Activated CD4-positive, alpha-beta T cell treated with anti-CD3 and anti-CD28 coated beads, Interleukin-2, amount 10 ng/mL, durations not matched to agents 7 days and 5 days (primary cell): ENCODE measurements at places on chromosomes 1 and 21. TPM values are rescaled to one million over a fixed set of nuclear protein-coding genes. Genes with fewer than 3 reads are reported as not detected.

UBL4B gene
- not detected for total RNA-seq

SLFNL1 gene
- total RNA-seq = 0.25 TPM

RIPPLY3 gene
- total RNA-seq = not detected

WDR64 gene
- 0.22 TPM for total RNA-seq

DEDD gene
- total RNA-seq = 39.8 TPM

KRTAP12-3 gene
- not detected for total RNA-seq

RBM15 gene
- total RNA-seq = 71.2 TPM

PTAFR gene
- 0.56 TPM for total RNA-seq

CD48 gene
- total RNA-seq = 309 TPM

NAV1 gene
- total RNA-seq = 2.7 TPM

KRTAP19-8 gene
- total RNA-seq = not detected

SLC37A1 gene
- total RNA-seq = 20.2 TPM

ATAD3B gene
- total RNA-seq = 34.6 TPM

GBP1 gene
- total RNA-seq = 292 TPM

RORC gene
- 7.5 TPM for total RNA-seq

MCOLN2 gene
- 15.0 TPM for total RNA-seq

SLC9C2 gene
- not detected for total RNA-seq

RGS18 gene
- 0.15 TPM for total RNA-seq

C1orf94 gene
- not detected for total RNA-seq

AHCYL1 gene
- total RNA-seq = 50.9 TPM

GRCh38 chr1:51878308-51878615 is 265 bp downstream of the NRDC start:
- no peak for DNase-seq
- no peak overlapping the region for H3K27ac ChIP-seq
- H3K27me3 ChIP-seq = peaks cover 11% of the 10 kb centered on the region

- H3K4me1 ChIP-seq = peaks cover 3% of the 10 kb centered on the region
Observed at GRCh38 chr1:48048064-48048463, 50.9 kb upstream of the TRABD2B start.

GRCh38 chr1:20271498-20272400 is 18.9 kb upstream of the VWA5B1 start:
- H3K27me3 ChIP-seq = peaks cover 13% of the 10 kb centered on the region
- H3K4me3 ChIP-seq = no peak overlapping the region
- H3K4me1 ChIP-seq = no peaks in the 10 kb centered on the region
- no peak overlapping the region for H3K27ac ChIP-seq
- no peaks in the 10 kb centered on the region for H3K36me3 ChIP-seq

GRCh38 chr21:43303275-43304178 is 123.4 kb downstream of the SIK1 start:
- H3K4me1 ChIP-seq = no peaks in the 10 kb centered on the region
- no peaks in the 10 kb centered on the region for H3K27me3 ChIP-seq
- no peak for DNase-seq

DNA sequence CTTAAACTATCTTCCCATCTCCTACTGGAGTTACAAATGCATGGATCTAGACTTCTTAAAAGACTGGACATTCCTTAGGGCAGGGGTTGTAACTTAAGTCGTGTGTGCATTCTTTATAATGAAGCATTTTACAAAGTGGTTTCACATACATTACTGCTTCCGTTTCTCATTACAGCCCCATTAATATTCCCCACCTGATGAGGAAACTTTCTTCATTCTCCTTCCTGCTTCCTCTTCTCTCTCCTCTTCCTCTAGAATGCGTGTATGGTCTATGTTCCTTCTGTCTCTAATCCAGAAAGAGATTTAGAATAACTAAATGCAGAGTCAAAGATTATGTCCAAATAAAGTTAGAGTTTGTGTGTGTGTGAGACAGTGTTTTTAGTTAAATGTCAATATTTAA is 1.8 kb upstream of the CAP1 start:
- peak overlapping the region; percentile 91 for H3K4me3 ChIP-seq
- H3K27ac ChIP-seq = peak overlapping the region; percentile 100

DNA sequence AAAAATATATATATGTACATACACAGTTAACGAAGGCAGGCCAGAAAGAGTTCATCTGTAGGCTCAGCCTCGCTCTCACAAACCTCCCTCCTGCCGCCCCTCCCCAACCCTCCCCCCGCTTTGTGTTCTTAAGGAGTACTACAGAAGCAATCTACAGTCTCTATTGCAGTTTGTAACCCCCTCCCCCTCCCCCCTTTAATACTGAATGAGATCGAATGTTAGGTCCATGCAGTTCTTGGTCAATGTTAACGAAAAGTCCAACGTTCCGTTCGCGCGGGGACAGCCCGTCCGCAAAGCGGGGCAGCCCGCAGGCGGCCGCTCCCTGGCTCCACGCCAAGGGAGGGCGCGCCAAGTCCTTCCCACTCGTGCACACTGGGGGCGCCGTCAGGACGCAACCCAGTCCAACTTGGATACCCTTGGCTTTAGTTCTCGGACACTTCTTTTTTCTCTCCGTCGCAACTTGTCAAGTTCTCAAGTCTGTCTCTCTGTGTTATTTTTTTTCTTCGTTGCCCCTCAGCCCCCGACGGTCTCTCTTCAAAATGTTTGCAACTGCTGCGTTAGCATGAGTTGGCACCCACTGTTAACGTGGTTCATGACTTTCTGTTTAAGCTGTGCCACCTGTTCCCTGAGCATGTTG is 2.2 kb downstream of the JUN start:
- H3K27me3 ChIP-seq = peaks cover 14% of the 10 kb centered on the region
- H3K4me3 ChIP-seq = peak overlapping the region; percentile 89
- DNase-seq = peak; percentile 45
- peak overlapping the region; percentile 97 for H3K27ac ChIP-seq
- peaks cover 23% of the 10 kb centered on the region for H3K4me1 ChIP-seq
- H3K36me3 ChIP-seq = peaks cover 10% of the 10 kb centered on the region

- H3K27ac ChIP-seq = no peak overlapping the region
- H3K4me1 ChIP-seq = no peaks in the 10 kb centered on the region
- no peak for DNase-seq
- no peaks in the 10 kb centered on the region for H3K27me3 ChIP-seq
- no peaks in the 10 kb centered on the region for H3K36me3 ChIP-seq
Observed at GRCh38 chr1:185249563-185249962, 67.5 kb downstream of the IVNS1ABP start.

DNA sequence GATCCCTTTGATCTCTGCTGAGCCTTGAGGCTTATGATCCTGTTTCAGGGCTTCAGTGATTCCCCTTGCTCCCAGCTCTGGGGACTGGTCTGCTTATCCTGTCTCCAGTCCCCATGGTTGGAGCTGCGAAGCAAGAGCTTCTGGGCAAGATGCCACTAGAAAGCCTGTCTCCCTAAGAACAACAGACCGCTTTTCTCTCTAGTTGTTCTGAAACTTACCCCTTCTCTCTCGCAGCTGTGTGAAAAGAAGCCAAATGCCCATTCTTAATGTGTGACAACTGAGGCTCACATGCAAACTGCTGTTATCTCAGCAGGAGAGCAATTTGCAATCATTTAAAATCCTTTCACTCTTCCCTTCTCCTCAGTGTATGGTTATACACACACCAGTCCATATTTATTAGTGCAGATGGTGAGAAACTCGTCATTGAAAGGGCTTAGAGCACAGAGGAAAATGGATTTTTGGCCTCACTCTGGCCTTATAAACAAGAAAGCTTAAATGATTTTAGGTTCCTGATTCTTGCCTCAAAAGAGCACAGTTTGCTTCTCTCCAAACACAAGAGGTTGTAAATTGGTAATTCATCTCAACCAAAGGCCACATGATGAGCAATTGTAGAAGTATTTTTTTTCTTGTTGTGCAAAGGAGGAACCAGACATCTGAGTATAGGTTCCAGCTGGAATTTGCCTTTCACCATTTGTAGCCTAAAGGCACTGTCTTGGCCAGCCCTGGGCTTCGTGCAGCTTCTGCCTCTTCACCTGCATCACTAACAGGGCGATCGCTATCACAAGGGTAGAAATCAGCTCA is 179.2 kb upstream of the LMO4 start:
- DNase-seq = no peak
- H3K27ac ChIP-seq = no peak overlapping the region
- no peaks in the 10 kb centered on the region for H3K36me3 ChIP-seq
- peaks cover 11% of the 10 kb centered on the region for H3K4me1 ChIP-seq

- H3K4me1 ChIP-seq = no peaks in the 10 kb centered on the region
- no peak for DNase-seq
- no peak overlapping the region for H3K4me3 ChIP-seq
- no peak overlapping the region for H3K27ac ChIP-seq
Observed at GRCh38 chr1:195345149-195345548, 1263.1 kb downstream of the KCNT2 start.

- H3K4me1 ChIP-seq = no peaks in the 10 kb centered on the region
- no peaks in the 10 kb centered on the region for H3K36me3 ChIP-seq
- no peak overlapping the region for H3K27ac ChIP-seq
- H3K27me3 ChIP-seq = no peaks in the 10 kb centered on the region
Observed at GRCh38 chr1:187566354-187566753, 737.6 kb downstream of the PLA2G4A start.

GRCh38 chr1:67735206-67735605 is 50.2 kb downstream of the GADD45A start:
- no peaks in the 10 kb centered on the region for H3K27me3 ChIP-seq
- DNase-seq = no peak
- H3K36me3 ChIP-seq = no peaks in the 10 kb centered on the region
- no peak overlapping the region for H3K4me3 ChIP-seq
- H3K4me1 ChIP-seq = peaks cover 24% of the 10 kb centered on the region

DNA sequence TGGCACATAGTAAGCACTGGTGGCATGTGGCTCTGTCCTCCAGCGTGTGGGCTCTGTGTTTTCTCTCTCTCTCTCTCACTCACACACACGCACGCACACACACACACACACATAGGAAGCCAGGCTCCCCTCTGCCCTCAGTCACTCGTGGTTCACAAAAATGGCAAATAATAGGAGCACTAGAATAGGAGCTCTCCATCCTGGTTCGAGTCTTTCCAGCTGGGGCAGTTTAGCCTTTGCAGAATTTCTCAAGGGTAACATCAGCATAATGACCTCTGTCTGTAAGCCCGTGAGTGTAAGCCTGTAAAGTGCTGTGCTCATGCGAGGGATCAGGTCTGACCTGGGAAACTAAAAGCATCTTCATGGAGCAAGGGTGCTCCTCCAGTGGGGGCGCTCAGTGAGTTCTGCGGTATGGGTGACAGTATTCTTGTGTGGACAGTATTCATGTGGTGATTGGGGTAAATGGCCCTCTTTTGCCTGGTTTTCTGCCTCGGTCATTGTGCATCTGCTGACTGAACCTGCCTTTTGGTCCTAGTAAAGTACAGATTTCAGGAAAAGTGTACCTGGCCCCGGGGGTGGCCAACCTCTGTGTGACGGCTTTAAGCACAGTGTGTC is 842 bp upstream of the ZC3H12A start:
- peak; percentile 60 for DNase-seq
- H3K27ac ChIP-seq = peak overlapping the region; percentile 83
- H3K4me1 ChIP-seq = peaks cover 61% of the 10 kb centered on the region
- H3K36me3 ChIP-seq = peaks cover 38% of the 10 kb centered on the region
- no peaks in the 10 kb centered on the region for H3K27me3 ChIP-seq

- H3K27ac ChIP-seq = no peak overlapping the region
- H3K36me3 ChIP-seq = no peaks in the 10 kb centered on the region
- no peak overlapping the region for H3K4me3 ChIP-seq
- H3K27me3 ChIP-seq = no peaks in the 10 kb centered on the region
- no peaks in the 10 kb centered on the region for H3K4me1 ChIP-seq
Observed at GRCh38 chr1:48679859-48680258, 96.8 kb downstream of the BEND5 start.

GRCh38 chr1:205977402-205978014 is 25.7 kb downstream of the RAB7B start:
- H3K4me3 ChIP-seq = no peak overlapping the region
- no peaks in the 10 kb centered on the region for H3K27me3 ChIP-seq
- no peaks in the 10 kb centered on the region for H3K36me3 ChIP-seq
- peak; percentile 83 for DNase-seq
- H3K27ac ChIP-seq = no peak overlapping the region

GRCh38 chr1:11838349-11839272 is 9.0 kb downstream of the NPPA start:
- peaks cover 4% of the 10 kb centered on the region for H3K4me1 ChIP-seq
- peaks cover 17% of the 10 kb centered on the region for H3K36me3 ChIP-seq
- peak; percentile 74 for DNase-seq
- H3K27me3 ChIP-seq = no peaks in the 10 kb centered on the region

- no peaks in the 10 kb centered on the region for H3K27me3 ChIP-seq
- H3K27ac ChIP-seq = no peak overlapping the region
- peaks cover 55% of the 10 kb centered on the region for H3K36me3 ChIP-seq
- H3K4me3 ChIP-seq = no peak overlapping the region
- no peak for DNase-seq
Observed at GRCh38 chr1:8392522-8392921, 74.6 kb downstream of the SLC45A1 start.

DNA sequence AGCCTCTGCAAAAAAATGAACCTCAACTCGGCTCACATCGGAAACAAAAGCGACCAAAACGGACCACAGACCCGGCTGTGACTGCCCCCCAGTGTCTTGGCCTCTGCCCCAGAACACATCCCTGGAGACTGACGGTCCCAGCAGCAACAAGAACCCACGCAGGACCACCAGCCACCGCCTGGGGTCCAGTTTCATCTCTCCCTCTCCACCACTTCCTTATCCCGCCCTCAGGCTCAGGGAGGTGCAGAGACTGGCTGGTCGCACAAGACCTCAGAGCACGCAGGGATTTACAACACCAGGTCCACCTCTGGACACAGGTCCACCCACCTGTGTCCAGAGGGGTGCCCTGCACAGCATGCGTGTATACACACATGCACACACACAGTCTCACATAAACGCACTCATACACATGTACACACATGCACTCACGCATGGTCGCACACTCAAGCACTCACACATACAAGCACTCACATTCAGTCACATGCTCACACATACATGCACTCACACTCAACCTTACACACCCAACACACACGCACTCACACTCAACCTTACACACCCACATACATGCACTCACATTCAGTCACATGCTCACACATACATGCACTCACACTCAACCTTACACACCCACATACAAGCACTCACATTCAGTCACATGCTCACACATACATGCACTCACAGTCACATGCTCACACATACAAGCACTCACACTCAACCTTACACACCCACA is 18.6 kb upstream of the TMEM52 start:
- no peaks in the 10 kb centered on the region for H3K27me3 ChIP-seq
- H3K4me1 ChIP-seq = no peaks in the 10 kb centered on the region
- no peaks in the 10 kb centered on the region for H3K36me3 ChIP-seq

- H3K27ac ChIP-seq = no peak overlapping the region
- H3K36me3 ChIP-seq = no peaks in the 10 kb centered on the region
- H3K27me3 ChIP-seq = no peaks in the 10 kb centered on the region
- H3K4me3 ChIP-seq = no peak overlapping the region
- DNase-seq = no peak
- no peaks in the 10 kb centered on the region for H3K4me1 ChIP-seq
Observed at GRCh38 chr1:177306981-177307380, 136.2 kb downstream of the BRINP2 start.

DNA sequence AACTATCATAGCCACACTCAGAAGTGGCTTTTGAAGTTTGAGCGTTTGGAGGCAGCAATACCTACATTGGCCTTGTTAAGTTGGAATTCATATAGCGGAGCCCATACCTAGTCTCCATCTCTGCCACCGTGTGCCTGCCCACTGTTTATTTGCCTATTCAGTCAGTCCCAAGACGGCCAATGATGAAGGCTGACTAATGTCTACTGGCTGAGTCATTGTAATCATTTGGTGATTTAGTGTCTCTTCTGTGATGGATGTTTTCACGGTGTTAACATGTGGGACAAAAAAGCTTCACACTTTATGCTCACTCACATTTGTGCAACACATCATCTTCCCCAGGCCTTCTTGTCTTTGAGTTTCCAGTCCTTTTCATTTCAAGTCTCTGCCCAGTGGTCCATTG is 92.6 kb upstream of the PBX1 start:
- no peak overlapping the region for H3K27ac ChIP-seq
- no peaks in the 10 kb centered on the region for H3K4me1 ChIP-seq
- H3K4me3 ChIP-seq = no peak overlapping the region

- peaks cover 4% of the 10 kb centered on the region for H3K4me1 ChIP-seq
- no peaks in the 10 kb centered on the region for H3K36me3 ChIP-seq
- peaks cover 36% of the 10 kb centered on the region for H3K27me3 ChIP-seq
- no peak overlapping the region for H3K4me3 ChIP-seq
Observed at GRCh38 chr1:87204441-87204840, 124.2 kb upstream of the LMO4 start.
